Activated CD8-positive, alpha-beta T cell treated with anti-CD3 and anti-CD28 coated beads for 36 hours (primary cell): ENCODE measurements at places on chromosomes 2 and 18.
A peak's percentile ranks its signal among the peaks of the same experiment; 100 is the strongest.

DNA sequence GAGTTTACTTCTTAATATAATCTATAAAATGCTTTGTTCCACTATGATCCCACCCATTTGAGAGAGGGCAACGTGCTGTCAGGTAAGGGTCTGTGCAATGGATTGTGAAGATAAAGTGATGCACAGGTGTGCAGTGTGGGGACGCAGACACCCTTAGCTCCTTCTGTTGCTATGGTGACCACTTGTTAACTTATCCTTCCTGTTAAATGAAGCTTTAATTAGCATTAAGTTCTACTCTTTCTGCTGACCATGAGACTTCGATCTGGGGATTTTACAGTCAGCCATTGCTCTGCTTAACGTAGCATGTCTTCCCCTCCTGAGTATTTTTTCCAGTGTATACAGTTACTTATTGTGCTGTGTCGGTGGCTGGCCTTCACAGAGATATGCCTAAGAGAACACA lies 23.1 kb upstream of the ALKAL2 start:
- no peak for DNase-seq

GRCh38 chr2:223599640-223600380 lies 2.4 kb downstream of the SCG2 start:
- DNase-seq, result no peak

- DNase-seq, result no peak
These were observed 72.0 kb downstream of the DNER start for GRCh38 chr2:229642371-229642770.

DNA sequence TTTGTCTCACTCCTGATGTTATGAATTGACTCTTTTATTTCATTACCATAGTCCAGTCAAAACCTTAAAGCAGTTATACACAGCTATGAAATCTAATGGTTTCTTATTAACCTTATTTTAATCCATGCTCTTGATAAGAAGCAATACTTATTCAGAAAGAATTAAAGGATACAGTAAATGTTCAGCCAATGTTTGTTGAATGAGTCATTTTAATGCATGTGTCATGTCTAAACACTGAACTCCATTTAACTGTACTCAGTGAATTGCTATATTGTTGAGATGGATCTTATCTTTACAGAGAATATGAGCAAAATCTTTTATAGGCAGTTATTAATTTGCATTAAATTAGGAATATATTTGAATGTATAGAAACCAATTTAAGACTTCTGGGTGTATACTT lies 135.1 kb upstream of the TFPI start:
- no peak for DNase-seq

- DNase-seq, result peak; percentile 64
These were observed at the start of gene MERTK for GRCh38 chr2:111897924-111898702. MERTK (plus strand) TSS chr2:111898607; CDS start chr2:111898736, 129 bp downstream.

GRCh38 chr2:170467568-170468422 lies 247.3 kb upstream of the SP5 start:
- DNase-seq, result no peak

DNA sequence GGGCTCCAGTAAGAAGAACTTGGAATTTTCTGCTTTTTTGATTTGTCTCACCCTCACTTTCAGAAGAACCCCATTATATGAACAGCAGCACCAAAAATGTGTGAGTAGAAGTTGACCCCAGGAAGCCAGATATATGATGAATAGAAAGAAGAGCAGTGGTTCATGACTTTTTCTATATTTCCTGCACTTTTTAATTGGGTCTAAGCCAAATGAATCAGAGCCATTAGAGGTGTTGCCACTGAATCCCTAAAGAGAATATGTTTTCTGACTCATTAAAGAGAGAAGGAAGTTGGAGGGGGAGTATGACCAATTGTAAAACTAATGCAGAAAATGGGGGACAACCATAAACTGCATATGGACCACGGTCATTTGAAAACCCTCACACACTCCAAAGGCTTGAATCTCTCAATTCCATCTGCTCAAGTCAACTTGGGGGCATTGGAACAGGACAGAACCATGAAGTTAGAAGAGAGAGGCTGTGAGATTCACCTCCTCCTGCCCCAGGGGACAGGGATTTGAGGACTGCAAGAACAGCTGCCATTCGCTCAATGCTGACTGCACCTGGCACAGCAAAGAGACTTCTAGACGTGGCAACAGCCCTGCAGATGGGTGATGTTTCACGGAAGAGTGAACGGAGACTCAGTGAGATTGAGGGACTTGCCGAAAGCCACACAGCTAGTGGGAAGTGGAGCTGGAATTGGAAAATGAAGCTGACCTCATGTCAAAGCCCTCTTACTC lies 3.0 kb downstream of the DAPL1 start:
- no peak for DNase-seq

DNA sequence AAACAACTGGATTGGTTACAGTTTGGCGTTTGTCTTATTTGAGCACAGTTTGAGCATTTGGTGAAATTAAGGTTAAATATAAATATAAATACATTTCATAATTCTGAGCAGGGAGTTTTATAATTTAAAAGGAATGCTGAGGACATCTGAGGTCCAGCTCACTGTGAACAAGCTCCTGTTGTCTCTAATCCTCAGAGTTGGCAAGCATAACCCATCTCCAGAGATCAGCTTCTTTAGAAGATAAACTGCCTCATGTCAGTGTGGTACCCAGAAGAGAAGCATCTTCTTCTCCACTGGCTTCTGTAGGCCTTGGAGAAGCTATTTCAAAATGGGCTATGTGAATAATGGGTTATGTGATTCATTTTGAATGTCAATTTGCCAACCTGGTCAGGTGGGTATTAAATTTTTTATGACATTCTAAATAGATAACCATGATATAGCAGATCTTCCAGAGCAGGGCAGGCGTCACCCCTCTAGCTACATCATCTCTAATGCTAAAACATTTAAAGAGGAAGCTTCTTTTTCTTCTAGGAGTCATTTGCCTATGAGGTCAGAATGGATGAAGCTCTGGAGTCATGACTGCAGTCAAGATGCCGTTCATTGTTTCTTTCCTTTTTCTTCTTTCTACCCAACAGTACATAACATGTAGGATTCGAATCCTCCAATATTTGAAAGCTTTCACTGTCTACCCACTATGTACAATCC lies 324.0 kb downstream of the RNF144A start:
- no peak for DNase-seq

DNA sequence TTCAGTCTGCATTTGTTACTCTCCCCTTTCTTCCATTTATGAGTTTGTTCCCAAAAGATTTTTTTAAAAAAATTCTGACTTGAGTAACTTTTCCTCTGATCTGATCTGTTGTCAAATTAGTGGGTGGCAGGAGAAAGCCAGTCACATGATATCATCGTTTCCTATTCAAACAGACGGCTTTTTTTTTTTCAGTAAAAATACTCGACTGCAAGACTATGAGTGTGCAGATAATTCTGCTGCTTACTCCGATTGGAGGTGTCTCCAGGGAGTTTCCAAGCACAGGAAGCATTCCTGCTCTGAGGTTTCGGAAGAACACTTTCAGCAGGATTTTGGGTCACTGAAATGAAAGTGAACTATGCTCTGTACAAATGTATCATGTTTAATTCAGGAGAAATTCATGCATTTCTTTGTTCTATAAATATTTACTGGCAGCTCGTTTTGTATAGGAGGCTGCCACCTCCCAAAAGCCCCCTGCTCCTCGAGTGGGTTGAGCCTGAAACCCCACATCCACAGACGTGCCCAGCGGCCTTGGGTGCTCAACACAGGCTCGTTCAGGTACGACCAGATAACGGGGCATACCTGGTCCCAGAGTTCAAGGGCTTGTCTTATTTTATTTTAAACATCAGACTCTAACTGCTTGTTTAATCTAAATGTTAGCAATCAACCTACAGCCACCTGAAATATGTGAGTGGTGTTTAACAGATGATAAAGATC lies 126.9 kb upstream of the ZNF516 start:
- no peak for DNase-seq

GRCh38 chr2:85264471-85264870 lies 63.3 kb downstream of the TGOLN2 start:
- no peak for DNase-seq

- DNase-seq, result no peak
These were observed 63.5 kb downstream of the DNER start for GRCh38 chr2:229650901-229651300.
